ENCODE measurements at places on chromosomes 11 and 22.

DNA sequence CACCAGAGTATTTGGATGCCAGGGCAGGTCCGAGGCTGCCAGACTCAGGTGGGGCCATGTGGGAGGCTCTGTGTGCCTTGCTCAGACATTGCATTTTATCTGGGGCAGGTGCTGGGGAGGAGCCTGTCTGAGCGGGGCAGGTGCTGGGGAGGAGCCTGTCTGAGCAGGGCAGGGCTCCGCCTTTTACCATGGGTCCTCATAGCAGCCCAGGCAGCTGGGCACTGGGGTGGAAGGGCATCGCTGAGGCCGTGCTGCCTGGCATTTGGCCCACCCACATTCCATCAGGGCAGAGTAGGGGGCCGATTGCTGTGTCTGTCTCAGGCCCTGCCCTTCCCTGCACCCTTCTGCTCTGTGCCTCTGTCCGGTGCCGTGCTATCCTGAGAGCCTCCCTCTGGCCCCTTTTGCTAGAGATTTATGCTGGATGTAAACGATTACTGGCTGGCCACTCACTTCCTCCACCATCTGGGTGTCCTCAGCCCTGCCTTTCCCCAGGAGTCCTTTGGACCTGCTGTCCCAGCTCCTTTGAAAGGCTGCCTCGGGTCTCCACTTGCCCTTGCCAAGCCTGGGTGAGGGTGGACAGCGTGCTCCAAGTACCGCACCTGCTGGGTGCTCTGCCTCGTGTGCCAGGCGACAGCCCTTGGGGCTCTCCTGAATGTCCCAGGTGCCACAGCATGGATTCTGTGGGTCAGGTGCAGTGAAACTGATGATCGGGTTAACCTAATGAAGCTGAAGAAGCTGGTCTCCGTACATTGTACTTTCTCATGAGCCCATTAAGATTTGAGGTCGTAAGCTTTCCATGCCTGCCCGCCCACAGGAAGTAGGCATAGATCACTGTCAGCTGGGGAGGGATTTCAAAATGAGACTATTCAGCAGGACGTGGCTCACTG, 281.6 kb downstream of the TBC1D22A start:
- DNase-seq, result peak; percentile 20

DNA sequence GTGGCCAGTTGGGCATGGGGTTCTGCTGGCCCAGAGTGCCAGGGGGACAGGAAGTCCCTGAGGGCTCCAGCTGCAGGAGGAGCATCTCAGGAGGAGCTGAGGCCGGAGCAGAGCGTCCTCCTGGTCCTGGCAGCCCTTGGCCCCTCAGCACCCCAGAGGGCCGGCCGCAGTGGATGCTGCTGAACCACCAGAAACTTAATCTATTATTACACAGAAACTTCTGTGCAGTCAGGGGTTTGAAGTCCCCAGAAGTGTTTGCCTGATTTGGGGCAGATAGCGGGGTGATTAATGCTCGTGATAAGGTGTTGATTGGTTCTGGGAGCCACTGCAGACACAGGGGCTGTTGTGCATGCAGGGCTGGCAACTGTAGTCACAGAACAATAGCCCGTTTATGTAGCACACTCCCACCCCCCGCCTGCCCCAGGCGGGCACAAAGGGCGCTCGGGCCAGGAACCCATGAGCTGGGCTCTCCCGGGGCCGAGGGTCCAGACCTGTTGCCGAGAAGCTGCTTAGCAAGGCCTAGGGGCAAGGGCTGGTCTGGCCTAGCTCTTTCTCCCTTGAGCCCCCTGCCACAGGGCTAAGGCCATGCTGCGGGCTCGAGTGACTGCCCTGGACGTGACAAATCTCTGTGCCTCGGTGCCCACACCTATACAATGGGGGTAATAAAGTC, 29.0 kb upstream of the KCNQ1OT1 start:
- no peak for DNase-seq

DNA sequence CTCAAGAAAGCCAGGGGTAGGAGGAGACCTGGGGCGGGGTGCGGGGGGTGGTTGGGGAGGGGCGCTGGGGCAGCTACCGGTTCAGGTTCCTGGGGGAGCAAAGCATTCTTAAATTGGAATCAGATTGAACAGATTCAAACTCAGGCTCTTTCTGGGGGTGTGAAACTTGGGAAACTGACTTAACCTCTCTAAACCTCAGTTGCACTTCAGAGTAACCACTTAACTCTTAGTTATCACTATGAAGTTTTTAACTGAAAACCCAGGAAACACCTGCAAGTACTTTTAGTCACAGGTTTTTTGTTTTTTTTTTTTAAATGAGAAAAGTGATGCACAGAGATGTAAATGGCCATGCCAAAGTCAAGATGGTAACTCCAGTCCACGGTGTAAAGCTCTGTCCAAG, 72.0 kb downstream of the RCN1 start:
- no peak for DNase-seq

- no peak for DNase-seq
Observed at GRCh38 chr22:42622061-42622710, 7.5 kb upstream of the POLDIP3 start.

DNA sequence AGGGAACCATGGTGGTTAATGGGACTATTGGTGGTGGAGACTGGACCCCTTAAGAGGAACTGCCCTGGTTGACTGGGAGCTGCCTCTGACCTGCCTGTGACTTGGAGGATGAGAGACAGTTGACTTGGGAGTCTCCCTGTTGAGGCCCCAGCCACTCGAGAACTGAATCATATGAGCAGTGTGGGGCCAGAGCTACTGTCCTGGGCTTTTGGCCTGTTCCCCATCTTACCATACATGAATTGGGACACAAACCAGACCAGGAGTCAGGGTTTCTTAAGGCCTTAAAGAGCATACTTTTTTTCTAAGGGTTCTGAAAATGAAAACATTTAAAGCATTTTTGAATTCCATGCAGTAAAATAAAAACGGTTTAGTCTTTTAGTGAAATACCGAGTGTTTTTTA, 92.8 kb downstream of the TEAD1 start:
- DNase-seq, result no peak

- no peak for DNase-seq
Observed at GRCh38 chr11:3981084-3981633, 113.4 kb upstream of the RRM1 start.

DNA sequence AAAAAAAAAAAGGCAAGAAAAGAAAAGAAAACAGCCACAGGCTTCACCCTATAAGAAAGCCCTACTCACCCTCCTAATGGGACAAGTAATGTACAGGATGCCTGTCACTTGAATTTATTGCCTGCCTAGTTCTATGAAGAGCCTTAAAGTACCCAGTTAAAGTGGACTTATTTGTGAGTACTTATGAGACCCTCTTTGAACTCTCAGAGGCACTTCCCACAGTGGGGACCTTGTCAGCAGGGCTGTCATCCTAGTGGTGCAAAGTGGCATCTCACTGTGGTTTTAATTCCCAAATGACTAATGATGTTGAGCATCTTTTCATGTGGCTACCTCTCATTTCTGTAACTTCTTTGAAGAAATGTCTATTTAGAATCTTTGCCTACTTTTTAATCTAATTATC, 41.8 kb upstream of the BARX2 start:
- no peak for DNase-seq

DNA sequence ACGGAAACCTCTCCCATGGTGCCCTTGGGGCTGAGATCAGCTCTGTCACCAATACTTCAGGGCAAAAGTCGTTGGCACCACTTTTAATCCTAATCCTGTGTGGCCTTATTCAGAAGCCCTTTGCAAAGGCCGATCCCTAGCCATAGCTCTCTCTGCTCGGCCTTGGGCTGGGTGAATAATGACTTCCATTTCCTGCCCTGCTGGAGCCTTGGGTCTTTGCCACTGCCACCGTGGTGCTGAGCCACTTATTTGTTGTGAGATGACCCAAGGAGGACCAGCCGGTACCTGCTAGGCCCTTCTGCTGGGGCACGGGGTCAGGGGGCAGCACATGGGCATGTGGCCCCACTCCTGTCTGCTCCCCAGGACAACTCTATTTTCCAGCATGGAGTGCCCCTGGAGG, 188.2 kb downstream of the ST3GAL4 start:
- DNase-seq, result no peak
